ENCODE measurements at places on chromosomes 16 and 17. TPM values are rescaled to one million over a fixed set of nuclear protein-coding genes. Genes with fewer than 3 reads are reported as not detected.

The CAVIN1 gene
- 206 TPM for total RNA-seq

The MMP25 gene
- 0.58 TPM for total RNA-seq

The KCNJ2 gene
- 7.6 TPM for total RNA-seq

The ABAT gene
- total RNA-seq = 9.9 TPM

The ITGB4 gene
- total RNA-seq = 1.6 TPM

The NPIPA5 gene
- 12.4 TPM for total RNA-seq

The ADAP2 gene
- total RNA-seq = 7.9 TPM

The CNTD1 gene
- 0.04 TPM for total RNA-seq

The NPIPB9 gene
- 1.2 TPM for total RNA-seq

The CTF1 gene
- 1.7 TPM for total RNA-seq

The CTRB1 gene
- total RNA-seq = 0.75 TPM

The PYY gene
- not detected for total RNA-seq

The CCL15 gene
- not detected for total RNA-seq

The COPS3 gene
- 80.7 TPM for total RNA-seq

The TPSAB1 gene
- total RNA-seq = 2.6 TPM

The ATXN7L3 gene
- 31.8 TPM for total RNA-seq

The CPNE7 gene
- 0.09 TPM for total RNA-seq

The ABCC3 gene
- 0.27 TPM for total RNA-seq

The SPN gene
- total RNA-seq = 0.31 TPM

The ZACN gene
- 0.04 TPM for total RNA-seq

The ABCC11 gene
- total RNA-seq = 0.04 TPM

The ZG16 gene
- total RNA-seq = not detected

The DRC3 gene
- total RNA-seq = 1.6 TPM

The KIF2B gene
- not detected for total RNA-seq

The PDIA2 gene
- 0.84 TPM for total RNA-seq

The FOXO3B gene
- 3.4 TPM for total RNA-seq

The OR2C1 gene
- total RNA-seq = 0.35 TPM

The EPOP gene
- 0.31 TPM for total RNA-seq

The GCGR gene
- total RNA-seq = not detected

The COTL1 gene
- total RNA-seq = 20.9 TPM

The TBC1D3I gene
- total RNA-seq = 0.09 TPM

The SULT1A3 gene
- 6.3 TPM for total RNA-seq

The ITGAX gene
- total RNA-seq = 0.35 TPM

The ALDH3A1 gene
- 0.18 TPM for total RNA-seq

The ZNF750 gene
- 0.04 TPM for total RNA-seq

The CNTNAP4 gene
- 9.0 TPM for total RNA-seq

The SNX20 gene
- total RNA-seq = 0.75 TPM

The HS3ST3B1 gene
- total RNA-seq = 1.6 TPM

The SPIRE2 gene
- 1.6 TPM for total RNA-seq

The TMEM238L gene
- total RNA-seq = not detected

The KRT20 gene
- total RNA-seq = not detected

The SLC16A5 gene
- total RNA-seq = 4.4 TPM

The EPX gene
- 0.09 TPM for total RNA-seq

The KRTAP2-2 gene
- not detected for total RNA-seq

The HOXB9 gene
- 0.31 TPM for total RNA-seq

The MT4 gene
- total RNA-seq = not detected

All from muscle of leg (tissue), 16 donors.